Spleen (tissue), 13 donors: ENCODE measurements at places on chromosomes 2 and 18. TPM values are rescaled to one million over a fixed set of nuclear protein-coding genes. Genes with fewer than 3 reads are reported as not detected.

COL4A3 gene
- total RNA-seq = 38.5 TPM

CD8B2 gene
- 0.38 TPM for total RNA-seq

CERKL gene
- 0.27 TPM for total RNA-seq

ATG16L1 gene
- 34.7 TPM for total RNA-seq

UBE2E3 gene
- total RNA-seq = 64.3 TPM

TP53I3 gene
- total RNA-seq = 8.4 TPM

HOXD10 gene
- not detected for total RNA-seq

PPP4R3B gene
- 77.4 TPM for total RNA-seq

LCLAT1 gene
- 18.7 TPM for total RNA-seq

SLC30A3 gene
- 0.34 TPM for total RNA-seq

DNA sequence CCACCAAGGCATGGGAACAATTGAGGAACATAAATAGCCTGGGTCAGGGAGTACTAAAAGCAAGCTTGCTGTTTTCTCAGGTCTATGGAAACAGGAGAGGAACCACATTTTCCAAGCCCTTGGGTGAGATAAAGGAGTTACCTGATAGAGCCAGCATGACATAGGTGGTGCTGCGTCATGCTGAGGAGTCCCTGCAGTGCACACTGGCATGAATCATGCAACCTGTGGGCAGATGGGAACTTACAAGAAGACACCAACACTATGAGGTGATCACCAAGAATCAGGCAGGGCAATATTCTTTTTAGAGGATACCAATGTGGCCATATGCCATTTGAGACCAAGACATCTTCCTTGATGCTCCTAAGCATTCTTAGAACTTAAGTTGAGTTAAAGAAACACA, 531.8 kb downstream of the ZEB2 start:
- no peak for DNase-seq

DNA sequence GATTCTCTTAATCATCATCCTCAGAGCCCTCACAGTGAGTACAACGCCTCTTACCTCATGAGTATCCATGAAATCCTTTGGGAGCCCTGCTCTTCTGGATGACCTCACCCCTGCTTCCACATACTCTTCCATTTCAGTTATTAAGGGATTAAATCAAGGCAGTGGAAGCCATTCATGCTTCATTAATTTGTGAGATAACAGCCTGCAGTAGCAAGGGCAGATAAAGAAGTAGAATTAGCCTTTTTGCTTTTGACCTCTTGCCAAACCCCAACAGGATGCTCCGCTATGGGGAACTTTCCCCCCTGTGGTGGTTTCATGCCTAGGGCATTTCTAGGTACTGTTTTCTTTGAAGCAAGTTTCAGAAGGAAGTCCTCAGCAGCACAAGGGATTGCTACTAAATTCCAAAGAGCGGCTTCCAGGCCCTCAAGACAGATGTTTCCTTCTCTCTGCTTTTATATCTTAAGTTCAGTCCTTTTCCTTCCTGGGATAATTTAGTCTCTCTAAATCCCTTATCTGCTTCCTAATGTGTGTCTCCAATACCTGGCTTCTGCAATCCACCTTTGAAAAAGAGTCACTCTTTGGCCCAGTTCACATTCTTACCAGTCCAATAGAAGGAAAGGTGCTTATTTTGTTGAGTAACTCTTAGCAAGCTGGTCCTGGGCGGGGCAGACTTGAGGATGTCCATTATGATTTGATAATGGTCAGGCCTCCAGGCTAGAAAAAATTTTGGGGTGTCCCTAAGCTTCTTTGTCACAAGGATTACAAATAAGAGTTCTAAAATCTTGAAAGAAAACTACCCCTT, 76.9 kb downstream of the MYO1B start:
- DNase-seq = no peak

DNA sequence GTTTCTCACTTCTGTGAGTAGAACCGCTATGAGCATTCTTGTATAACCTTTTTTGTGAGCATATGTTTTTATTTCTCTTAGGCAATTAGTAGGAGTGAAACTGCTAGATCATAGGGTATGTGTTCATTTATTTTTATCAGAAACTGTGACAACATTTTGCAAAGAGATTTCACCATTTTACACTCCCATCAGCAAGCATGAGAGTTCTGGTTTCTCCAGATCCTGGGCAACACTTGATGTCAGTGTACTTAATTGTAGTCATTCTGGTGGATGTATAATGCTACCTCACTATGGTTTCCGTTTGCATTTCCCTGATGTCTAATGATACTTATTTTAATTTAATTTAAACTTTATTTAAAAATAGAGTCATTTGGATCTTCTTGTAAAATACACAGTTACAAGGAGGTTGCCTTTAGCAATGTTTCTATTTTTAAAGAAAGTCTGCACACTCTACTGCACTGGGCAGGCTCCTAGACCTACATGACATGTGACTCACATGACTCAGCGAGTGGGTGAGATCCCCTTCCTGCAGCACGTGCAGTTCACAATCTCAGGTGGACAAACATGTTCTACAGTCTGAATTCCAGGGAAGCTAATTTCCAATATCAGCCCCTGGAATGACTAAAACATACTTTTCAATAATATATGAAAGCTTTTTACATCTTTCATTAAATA, 127.0 kb upstream of the BCL2L11 start:
- DNase-seq = no peak

DNA sequence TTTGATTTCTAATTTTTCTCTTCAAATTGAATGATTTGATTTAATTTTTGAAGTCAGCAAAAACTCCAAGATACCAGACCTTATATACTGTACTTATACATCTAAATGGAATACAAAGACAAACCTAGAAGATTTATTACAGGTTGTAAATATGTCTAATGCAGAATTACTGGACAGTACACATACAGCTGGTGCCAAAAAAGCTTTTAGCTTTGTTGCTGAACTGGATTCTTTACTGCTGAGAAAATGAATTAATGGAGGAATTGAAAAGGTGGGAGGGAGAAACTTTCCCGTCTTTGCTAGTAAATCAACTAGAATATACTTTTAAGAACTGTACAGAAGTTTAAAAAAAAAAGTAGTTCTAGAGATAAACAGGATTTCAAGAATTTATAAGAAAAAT, 17.5 kb downstream of the C1D start:
- DNase-seq = no peak

GRCh38 chr18:31206071-31206470, 43.4 kb upstream of the DSC1 start:
- no peak for DNase-seq

- no peak for DNase-seq
Measured at GRCh38 chr2:1609485-1610095, 134.7 kb downstream of the PXDN start.

DNA sequence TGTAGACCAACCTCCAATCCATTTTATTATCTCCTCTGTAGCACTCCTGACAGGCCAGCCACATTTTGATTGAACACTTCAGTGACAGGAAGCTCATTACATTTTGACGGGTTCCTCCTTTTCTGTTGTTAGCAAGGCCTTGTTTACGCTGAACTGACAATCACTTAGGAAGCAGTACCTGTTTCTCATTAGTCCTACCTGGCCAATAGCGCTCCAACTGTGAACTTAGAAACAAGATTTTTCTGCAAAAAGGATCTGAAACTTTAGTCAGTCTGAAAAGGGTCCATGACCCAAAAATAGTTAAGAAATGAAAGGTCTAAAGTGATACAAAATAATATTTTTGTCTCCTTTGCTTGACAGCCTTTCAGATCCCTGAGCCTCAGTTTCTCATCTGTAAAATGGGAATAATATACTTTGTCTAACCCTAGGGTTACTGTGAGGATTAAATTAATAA, 119.6 kb upstream of the MSTN start:
- no peak for DNase-seq

GRCh38 chr2:60408207-60408606, 145.2 kb downstream of the BCL11A start:
- no peak for DNase-seq

GRCh38 chr2:98175811-98176210, 88.8 kb downstream of the VWA3B start:
- no peak for DNase-seq

DNA sequence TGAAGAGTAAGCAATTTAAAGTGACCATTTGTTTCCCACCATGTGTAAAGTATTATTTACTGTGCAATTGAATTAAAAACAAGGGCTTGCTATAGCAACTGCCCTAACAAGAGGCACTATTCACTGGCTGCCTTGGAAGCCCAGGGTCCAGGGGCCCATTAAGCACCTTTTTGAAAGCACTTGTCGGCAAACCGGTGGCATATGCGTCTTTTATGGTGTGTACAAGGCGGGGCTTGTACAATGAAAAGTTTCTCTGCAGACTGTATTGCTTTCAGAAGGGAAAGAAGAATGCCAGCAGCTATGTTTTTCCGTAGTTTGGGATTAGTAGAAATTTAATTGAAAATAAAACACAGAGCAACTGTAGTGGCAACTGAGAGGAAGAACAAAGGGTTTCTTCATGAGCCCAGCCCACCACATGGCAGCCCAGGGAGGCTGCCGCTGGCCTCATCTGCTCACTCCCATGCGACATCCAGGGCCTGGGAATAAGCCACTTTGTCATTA, 279.5 kb upstream of the PARD3B start:
- no peak for DNase-seq

DNA sequence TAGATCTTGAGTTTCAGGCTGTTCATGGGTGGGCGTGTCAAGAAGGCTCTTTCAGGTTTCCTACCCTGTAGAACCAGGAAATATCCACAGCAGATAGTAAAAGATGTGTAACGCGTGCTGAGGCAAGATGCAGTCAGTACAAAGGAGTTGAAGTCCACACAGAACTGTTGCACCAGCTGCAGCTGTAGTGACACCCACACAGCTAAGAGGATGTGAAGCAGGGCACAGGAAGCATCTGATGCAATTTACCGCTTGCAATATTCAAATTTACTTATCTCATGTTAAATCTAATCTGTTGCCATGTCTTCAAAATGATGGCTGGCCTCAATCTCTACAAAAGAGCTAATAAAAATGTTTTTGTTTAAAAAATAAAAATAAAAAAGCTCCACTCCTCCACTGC, 132.8 kb downstream of the ARHGAP15 start:
- DNase-seq = peak; percentile 83

GRCh38 chr2:126952216-126952615, 53.5 kb downstream of the TEX51 start:
- no peak for DNase-seq
